Sciatic nerve (tissue), 2 donors: ENCODE measurements at places on chromosomes 6 and 20. TPM values are rescaled to one million over a fixed set of nuclear protein-coding genes. Genes with fewer than 3 reads are reported as not detected.

Gene GGTLC1
- total RNA-seq, result not detected

- no peak for DNase-seq
Observed at GRCh38 chr6:69729870-69730449, 66.8 kb downstream of the LMBRD1 start.

GRCh38 chr6:98036344-98036923 lies 753.4 kb upstream of the MMS22L start:
- DNase-seq, result no peak

GRCh38 chr6:70967049-70967448 lies 10.2 kb upstream of the B3GAT2 start:
- DNase-seq, result no peak
